Activated CD8-positive, alpha-beta memory T cell treated with anti-CD3 and anti-CD28 coated beads for 48 hours (primary cell): ENCODE measurements at places on chromosomes 1 and 21.

DNA sequence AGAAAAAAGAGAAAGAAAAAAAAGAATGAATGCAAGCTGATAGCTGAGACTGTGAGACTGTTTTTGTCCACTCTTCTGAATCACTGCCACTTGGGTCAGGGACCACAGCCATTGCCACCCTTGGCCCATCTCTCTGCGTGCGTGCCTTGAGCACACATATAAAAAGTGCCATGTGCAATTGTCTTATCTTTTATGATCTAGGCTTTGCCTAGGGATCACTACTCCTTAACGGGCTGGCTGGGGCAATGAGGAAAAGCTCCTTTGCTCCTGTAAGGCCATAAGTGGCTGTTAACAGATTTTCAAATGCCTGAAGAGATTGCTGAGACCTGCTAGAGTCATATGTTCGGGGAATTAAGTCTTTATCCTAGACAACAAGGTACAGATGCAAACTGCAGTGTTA, 8.2 kb downstream of the SPATA46 start:
- no peak for DNase-seq

GRCh38 chr1:168281603-168282325, 1.1 kb downstream of the TBX19 start:
- no peak for DNase-seq

GRCh38 chr21:33268393-33268736, 2.2 kb downstream of the IL10RB start:
- DNase-seq: no peak

- no peak for DNase-seq
These were observed 157.2 kb upstream of the NFIA start for GRCh38 chr1:60924964-60925798.

GRCh38 chr1:63643517-63643916, 50.3 kb downstream of the PGM1 start:
- DNase-seq: no peak
